ENCODE measurements at places on chromosomes 6 and 20.
A peak's percentile ranks its signal among the peaks of the same experiment; 100 is the strongest.

DNA sequence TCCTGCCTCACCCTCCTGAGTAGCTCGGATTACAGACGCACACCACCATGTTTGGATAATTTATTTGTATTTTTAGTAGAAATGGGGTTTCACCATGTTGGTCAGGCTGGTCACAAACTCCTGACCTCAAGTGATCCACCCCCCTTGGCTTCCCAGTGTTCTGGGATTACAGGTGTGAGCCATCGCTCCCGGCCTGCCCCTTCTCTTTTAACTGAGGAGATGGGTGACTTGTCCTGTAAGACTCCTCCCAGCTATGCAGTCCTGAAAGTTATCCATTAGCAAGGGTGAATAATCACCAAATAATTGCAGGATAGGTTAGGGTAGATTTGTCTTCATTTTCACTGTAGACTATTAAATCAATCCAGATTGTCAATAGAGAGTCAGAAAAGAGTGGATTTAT, 40.5 kb upstream of the JARID2 start:
- no peak for DNase-seq

- no peak for DNase-seq
These were observed 710.5 kb downstream of the RFPL4B start for GRCh38 chr6:113057567-113058053.

DNA sequence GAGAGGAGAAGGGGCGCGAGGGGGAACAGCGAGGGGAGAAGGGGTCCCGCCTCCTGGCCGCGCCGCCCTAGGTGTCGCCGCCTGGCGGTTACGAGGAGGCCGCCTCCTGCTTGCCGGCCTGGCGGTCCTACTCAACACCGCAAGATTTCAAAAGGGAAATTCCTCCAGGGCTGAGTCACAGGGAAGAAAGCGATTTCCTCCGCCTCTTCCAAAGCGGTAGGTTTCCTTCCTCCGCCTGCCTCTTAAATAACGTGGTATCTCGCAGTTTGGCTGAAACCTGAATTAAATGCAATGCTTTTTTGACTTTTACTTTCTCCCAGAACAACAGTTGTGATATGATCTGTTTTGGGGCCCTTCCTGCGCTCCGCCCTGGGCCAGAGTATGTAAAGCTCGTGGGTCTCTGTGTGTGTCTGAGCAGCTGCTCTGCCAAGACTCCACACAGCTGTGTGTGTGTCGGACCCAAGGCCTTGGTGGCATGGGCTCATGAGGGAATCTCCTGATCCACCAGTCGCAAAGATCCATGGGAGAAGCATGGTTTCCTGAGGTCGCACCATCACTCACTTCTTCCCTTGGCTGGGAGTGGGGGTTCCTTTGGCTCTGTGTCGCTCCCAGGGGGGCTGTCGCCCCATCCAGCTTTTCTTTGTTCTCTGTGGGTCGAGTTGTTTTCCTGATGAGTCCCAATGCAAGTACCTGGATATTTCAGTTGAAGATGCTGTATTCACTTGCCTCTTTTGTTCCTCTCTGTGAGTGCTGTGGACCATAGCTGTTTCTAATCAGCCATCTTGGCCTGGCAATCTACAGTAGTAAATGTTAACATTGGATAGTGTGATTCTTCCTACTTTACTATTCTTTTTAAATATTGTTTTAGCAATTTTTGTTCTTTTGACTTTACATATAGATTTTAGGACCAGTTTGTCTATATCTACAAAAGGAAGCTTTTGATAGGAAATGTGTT, 31.6 kb upstream of the NOTCH4 start:
- DNase-seq = peak; percentile 76

DNA sequence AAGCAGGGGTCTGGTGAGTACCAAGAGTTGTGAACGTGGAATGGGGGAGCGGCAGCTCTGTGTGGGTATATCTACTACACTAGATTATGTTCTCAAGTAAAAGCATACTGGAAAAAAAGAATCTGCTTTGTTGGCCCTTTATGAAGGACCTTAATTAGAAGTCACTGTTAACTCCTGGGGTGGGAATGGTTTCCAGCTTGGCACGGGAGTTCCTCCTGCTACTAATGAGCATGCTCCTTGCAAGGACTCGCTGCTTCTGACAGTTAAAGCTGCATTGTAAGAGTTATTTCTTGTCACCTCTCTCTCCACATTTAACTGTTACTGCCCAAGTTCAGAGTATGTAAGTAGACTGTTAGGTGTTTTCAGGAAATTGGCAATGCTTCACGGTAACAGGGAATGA, 292.7 kb downstream of the ZFAND3 start:
- no peak for DNase-seq

- no peak for DNase-seq
These were observed 1.6 kb downstream of the KIAA0408 start for GRCh38 chr6:127457456-127458064.

GRCh38 chr20:63129376-63129965, 86.5 kb downstream of the YTHDF1 start:
- no peak for DNase-seq

DNA sequence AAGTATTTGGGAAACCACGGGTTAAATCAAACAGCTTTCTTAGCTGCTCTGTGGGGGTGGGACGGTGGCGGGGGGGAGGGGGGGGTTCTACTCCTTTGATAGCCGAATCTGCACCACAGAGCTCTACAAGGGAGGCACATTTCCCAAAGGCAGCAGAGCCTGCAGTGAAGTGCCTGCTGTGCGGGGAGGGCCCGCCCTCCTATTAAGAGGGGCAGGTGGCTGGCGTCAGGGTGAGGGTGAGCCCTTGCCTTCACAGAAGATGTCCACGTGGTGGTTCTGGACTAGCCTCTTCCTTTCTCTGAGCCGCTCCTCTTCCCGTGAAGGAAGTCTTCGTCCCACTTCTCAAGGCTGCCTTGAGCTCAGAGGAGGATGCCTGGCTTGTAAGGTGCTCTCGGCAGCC, 174.9 kb upstream of the THBS2 start:
- DNase-seq = no peak

DNA sequence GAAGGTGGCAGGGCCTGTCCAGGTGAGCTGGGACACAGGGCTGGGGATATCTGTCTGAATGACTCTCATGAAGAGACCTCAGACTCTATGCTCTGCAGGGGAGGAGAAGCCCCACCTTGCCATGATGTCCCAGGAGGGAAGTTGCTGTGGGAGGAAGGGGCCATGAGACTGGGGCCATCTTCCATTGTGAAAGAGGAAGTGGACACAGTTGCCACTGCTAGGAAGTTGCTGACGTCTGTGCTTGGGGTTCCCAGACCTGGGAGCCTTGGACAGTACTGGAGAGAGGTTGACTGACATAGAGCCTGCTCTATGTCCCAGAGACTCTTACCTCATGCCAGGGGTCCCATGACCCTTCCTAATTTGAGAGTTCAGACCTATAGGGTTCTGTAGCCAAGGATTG, 24.5 kb downstream of the SIRPB1 start:
- DNase-seq = no peak

GRCh38 chr6:17393892-17394631, 667 bp downstream of the CAP2 start:
- no peak for DNase-seq

- DNase-seq = peak; percentile 29
These were observed 107.5 kb downstream of the SLC22A3 start for GRCh38 chr6:160455541-160456213.

GRCh38 chr6:100426241-100426640, 38.5 kb downstream of the SIM1 start:
- DNase-seq = no peak

- no peak for DNase-seq
These were observed 118.9 kb upstream of the CEP85L start for GRCh38 chr6:118770112-118770788.

- DNase-seq = no peak
These were observed 1.7 kb upstream of the PLA2G7 start for GRCh38 chr6:46736906-46737305.

DNA sequence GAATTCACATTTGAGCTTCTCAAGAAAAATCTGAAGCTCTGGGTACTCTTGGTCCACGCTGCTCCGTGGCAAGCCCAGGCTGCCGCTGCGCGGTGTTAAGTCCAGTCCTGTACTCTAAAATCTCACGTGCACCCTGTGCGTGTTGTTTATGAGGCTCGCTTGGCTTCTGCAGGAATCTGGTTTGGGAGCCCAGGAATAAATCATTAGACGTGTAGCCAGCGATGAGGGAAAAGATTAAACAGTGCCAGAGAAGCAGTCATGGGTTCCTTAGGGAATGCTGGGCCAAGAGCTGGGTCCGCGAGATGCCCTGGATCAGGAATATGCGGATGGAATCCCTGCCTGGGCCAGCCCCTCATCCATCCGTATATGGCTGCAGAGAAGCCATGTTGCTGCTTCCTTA, 87.3 kb downstream of the KCNB1 start:
- no peak for DNase-seq

DNA sequence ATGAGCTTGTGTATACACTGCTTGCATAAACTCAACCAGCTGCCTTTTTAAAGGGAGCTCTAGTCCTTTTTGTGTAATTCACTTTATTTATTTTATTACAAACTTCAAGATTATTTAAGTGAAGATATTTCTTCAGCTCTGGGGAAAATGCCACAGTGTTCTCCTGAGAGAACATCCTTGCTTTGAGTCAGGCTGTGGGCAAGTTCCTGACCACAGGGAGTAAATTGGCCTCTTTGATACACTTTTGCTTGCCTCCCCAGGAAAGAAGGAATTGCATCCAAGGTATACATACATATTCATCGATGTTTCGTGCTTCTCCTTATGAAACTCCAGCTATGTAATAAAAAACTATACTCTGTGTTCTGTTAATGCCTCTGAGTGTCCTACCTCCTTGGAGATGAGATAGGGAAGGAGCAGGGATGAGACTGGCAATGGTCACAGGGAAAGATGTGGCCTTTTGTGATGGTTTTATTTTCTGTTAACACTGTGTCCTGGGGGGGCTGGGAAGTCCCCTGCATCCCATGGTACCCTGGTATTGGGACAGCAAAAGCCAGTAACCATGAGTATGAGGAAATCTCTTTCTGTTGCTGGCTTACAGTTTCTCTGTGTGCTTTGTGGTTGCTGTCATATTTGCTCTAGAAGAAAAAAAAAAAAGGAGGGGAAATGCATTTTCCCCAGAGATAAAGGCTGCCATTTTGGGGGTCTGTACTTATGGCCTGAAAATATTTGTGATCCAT, 15.3 kb downstream of the TNFAIP3 start:
- DNase-seq = no peak

- DNase-seq = no peak
These were observed 110.5 kb downstream of the IRF4 start for GRCh38 chr6:501891-502601.

- DNase-seq = no peak
These were observed 130.6 kb downstream of the NFATC2 start for GRCh38 chr20:51411870-51412269.

DNA sequence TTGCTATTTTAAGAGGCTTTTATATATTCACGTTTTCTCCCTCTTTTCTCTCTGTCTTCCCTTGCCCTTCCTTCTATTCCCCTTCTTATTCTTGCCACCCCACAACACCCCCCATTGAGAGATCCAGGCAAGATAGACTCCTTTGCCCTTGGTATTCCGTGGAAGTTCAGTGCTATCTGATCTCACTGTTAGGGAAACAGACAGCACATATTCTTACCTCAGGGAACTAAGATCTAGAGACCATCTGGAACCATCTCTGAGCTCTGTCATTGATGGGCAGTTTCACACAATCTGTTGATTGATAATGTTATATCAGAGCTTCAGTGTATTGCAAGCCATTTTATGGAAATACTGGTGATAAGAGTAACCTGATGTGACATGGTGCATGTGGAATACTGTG, 228.8 kb downstream of the ARID1B start:
- DNase-seq = no peak

- no peak for DNase-seq
These were observed 32.7 kb downstream of the KATNA1 start for GRCh38 chr6:149615805-149616204.

DNA sequence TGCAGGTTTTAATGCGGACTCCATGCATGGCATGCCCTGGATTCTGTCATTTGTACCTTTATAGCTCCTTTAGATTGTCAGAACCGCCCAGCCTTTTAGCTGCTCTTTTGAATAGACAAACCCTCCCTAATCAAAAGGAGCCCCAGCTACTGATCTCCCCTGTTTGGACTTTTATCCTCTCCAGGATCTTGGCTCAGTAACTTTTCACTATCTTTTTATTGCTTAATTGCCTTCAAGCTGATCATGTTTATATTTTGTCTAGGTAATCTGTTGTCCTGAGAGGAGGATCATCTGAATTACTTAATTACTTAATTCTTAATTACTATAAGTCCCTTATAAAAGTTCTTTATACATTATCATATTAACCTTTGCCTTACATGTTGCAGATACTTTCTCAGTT, 93.2 kb downstream of the HIVEP1 start:
- DNase-seq = no peak

GRCh38 chr6:112007805-112008204, 46.1 kb upstream of the CCN6 start:
- DNase-seq = no peak

- no peak for DNase-seq
These were observed 41.8 kb downstream of the OLIG3 start for GRCh38 chr6:137452333-137452894.

DNA sequence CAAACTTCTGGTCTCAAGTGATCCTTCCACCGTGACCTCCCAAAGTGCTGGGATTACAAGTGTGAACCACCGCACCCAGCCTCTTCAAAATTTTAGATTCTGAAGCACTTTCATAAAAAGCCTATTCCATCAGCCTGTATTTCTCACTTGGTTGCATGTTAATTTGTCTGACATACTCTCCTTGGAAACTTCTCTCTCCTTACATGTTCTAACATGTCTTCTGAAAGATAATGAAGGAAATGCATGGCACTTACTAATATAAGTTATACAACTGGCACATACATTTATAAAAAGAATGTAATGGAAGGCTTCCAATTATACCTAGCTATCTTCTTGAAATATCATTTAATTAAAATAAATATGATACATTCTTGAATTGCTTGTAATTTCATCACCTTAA, 597.5 kb downstream of the TBC1D32 start:
- no peak for DNase-seq

- DNase-seq = no peak
These were observed 10.6 kb downstream of the FARS2 start for GRCh38 chr6:5271926-5272325.

- no peak for DNase-seq
These were observed 38.2 kb downstream of the SAMD5 start for GRCh38 chr6:147546501-147547368.

GRCh38 chr6:111086685-111087084, 618 bp upstream of the SLC16A10 start:
- no peak for DNase-seq

DNA sequence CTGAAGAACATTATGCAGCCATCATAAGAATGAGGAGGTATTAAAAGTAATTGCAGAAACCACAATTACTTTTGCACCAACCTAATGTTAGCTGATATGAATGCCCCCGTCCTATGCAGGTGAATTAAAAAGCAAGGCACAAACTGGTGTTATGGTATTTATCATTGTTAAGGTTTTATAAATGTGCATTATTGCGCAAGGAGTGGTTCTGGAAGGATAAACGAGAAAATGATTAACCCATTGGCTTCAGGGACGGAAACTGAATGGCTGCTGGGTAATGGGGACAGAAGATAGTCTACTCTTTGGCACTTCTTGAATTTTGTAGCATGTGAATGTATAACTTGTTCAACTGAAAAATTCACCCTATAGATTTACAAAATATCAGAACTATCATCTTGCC, 148.6 kb upstream of the SALL4 start:
- DNase-seq = no peak

Measured in erythroblast (primary cell).